GM03348 (cell line): ENCODE measurements at places on chromosomes 2 and 18.

DNA sequence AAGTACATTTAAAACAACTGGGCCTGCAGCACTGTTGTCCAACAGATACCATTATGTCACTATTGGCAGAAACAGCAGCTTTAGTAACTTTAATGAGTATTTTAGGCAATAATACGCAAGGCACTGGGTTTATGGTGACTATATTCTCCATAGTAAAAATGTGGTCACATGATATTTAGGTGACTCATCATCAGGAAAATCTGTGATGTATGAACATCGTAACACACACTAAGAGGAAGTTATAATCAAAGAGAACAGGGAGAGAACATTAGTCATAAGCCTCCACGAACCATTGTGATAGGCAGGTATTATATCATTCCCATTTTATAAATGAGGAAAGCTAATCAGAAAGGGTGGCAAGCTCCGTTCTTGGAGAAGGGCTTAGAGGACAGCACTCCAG is 36.9 kb downstream of the RAPH1 start:
- peak; percentile 10 for DNase-seq

DNA sequence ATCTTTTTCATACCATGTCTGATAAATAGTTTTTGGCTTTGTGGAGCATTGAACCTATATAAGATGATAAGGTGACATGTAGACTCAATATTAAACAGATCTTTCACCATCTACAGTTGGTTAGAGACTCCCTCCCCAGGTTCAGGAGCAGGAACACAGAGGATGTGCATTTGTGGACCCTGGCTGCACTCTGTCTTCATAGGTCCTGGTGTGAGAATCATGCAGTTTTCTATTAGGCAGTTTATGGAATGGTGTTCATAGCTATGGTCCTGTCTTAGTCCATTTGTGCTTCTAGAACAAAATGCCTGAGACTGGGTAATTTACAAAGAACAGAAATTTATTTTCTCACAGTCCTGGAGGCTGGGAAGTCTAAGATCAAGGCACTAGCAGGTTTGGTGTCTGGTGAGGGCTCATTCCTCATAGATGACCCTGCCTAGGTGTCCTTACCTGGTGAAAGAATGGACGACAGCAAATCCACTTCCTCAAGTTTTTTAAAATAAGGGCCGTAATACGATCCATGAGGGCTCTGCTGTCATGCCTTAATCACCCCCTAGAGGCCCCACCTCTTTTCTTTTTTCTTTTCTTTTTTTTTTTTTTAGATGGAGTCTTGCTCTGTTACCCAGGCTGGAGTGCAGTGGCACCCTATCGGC is 35.3 kb upstream of the FAM98A start:
- DNase-seq, result no peak

GRCh38 chr18:11689669-11690565 is 853 bp downstream of the GNAL start:
- DNase-seq, result peak; percentile 48

- DNase-seq, result no peak
These were observed 18.0 kb downstream of the LRRC30 start for GRCh38 chr18:7248877-7249276.

GRCh38 chr2:192267484-192267883 is 72.8 kb upstream of the TMEFF2 start:
- DNase-seq, result peak; percentile 59

DNA sequence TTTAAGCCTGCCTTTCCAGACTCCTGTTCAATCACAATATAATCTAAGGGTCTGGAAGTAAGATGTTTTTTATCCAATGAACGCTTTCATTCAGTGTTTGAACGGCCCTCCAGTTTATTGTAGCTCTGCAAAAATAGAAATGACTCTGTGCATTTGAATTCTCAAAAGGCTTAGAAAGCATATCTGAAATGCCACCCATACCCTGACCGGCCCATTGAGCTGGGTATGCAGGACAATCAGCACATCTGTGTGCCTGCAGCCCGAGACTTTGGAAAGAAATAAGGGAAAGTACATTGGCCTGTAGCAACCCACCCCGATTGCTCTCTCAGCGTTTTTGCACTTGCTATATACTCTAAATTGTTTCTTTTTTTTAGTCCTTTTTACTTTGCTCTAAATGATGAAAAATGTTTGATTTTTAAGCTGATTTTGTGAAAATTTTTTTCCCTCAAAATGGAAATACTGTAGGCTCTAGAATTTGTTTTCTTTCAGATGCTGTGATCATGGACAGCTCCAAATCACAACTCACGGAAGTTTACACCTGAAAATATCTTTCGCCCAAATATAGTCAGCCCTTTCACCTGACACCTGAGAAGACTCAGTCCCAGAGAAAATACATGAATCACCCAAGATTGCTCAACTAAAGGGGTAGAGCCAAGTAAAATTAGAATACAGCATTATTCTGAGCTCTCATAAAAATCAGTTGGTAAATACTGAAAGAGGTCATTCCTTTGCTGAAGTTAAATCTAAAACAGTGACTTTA is 194.5 kb upstream of the SIX3 start:
- no peak for DNase-seq

DNA sequence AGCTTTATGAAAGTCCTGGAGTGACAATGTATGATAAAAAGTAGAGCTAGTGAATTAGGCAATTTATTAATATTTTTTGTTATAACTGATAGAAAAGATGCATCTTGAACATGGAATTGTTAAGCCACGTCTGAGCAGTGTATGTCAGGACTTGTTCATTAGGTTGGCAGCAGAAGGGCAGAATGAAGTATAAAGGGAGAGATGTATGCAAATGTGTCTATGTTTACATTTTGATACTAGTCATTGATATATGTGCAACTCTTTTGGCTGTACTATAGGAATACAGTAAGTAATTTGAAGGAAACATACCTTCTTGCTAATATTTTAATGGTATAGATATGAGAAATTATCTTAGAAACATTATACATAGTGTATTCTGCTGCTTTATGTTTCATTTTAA is 49.0 kb upstream of the TMEM247 start:
- no peak for DNase-seq

DNA sequence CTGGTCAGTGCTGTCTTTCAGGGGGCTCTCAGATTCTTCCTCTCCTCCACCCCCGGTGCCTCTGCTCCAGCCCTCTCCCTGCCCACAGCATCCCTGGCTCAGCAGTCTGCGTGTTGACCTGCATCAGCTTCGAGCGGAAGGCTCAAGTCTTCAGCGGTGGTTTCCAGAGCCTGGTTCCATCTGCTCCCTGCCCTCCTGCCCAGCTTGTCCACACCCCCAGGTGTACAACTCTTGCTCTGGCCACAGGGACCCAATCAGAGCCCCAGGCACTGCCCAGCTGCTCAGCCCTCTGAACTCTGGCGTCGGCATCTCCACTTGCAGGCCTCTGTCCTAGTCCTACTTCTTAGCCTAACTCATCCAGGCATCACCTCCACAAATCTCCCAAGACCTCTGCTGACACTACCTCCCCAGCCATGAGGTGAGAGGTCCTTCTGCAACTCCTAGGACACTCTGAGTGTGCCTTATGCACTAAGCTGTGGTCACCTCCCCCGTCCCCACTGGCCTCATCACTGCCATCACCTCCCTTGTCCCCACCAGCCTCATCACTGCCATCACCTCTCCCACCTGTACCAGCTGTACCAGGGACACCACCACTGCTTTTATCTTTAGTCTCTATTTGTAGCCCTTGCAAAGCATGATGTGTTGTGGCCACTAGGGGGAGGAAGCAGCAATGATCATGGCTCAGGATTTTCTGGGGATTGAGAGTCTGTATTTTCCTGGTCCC is 60.9 kb downstream of the EDAR start:
- DNase-seq, result peak; percentile 82

DNA sequence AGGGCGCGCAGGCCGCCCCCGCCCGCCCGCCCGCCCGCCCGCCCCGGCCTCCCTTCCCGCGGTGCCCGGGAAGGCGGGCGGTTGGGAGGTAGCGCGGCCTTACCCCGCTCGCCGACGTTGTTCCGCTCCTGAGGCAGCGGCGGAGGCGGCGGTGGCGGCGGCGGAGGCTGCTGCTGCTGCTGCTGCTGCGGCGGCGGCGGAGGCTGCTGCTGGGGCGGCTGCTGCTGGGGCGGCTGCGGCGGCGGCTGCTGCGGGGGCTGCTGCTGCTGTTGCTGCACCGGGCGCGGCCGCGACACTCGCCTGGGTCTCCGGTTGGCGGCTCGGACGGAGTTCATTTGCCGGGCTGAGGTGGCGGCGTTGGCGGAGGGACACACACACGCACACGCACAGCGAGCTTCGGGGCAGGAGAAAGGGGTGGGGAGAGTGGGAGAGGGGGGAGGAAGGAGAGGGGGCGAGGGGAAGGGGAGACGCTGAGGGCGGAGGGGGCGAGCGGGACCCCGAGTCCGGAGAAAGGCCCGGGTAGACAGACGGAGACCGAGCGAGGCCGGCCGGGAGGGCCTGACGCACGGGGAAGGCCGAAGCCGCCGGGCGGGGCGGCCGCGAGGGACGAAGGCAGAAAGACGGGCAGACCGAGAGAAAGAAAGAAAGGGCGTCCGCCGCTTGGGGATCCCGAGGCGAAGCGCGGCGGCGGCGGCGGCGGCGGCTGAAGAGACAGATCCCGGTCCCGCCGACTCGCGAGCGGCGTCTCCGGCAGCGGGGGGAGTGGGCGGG is 727 bp downstream of the FBXO11 start:
- peak; percentile 62 for DNase-seq

DNA sequence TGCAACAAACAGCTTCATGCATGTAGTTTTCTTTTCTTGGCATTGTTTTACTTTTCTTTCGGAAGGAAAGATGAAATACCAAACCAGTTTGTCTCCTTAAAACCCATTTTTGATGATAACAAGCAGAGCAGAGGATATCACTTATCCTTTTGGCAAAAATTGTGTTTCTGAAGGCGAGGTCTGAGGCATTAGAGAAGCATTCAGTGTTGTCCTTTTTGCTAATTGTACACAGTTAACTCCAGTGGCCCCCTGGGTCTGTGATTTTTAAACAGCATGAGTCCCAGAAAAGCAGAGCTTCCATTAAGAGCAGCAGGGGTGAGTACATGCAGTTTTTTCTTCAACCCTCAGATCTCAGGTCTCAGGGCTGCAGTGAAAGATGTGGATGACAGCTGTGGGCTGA is 41.3 kb downstream of the TTC39C start:
- no peak for DNase-seq

DNA sequence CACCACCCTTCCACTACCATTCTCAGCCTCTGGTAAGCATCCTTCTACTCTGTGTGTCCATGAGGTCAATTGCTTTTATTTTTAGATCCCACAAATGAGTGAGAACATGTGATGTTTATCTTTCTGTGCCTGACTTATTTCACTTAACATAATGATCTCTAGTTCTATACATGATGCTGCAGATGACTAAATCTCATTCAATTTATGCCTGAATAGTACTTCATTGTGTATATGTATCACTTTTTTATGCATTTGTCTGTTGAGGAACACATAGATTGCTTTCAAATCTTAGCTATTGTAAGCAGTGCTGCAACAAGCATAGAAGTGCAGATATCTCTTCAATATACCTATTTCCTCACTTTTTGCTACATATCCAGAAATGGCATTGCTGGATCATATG is 733.3 kb downstream of the SUCLG1 start:
- DNase-seq, result no peak

DNA sequence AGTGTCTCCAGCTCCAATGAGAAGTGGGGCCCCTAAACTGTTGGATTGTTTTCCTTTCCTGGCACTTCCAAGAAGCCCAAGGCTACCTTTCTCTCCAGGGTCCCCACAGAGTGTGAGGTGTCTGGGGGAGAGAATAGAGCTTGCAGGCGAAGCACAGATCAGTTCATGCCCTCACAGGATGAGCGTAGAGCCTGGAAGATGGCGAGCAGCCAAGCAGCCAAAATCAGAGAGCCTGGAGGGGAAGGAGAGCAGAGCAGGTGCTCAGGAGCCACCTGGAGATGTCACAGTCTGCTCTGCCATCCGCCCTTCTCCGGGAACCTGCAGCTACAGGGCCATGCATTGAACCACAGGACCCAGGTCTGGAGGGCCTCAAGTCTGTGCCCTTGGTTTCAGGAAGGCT is 54.7 kb upstream of the TCF7L1 start:
- no peak for DNase-seq

- no peak for DNase-seq
These were observed 33.5 kb upstream of the ATG16L1 start for GRCh38 chr2:233217892-233218377.

DNA sequence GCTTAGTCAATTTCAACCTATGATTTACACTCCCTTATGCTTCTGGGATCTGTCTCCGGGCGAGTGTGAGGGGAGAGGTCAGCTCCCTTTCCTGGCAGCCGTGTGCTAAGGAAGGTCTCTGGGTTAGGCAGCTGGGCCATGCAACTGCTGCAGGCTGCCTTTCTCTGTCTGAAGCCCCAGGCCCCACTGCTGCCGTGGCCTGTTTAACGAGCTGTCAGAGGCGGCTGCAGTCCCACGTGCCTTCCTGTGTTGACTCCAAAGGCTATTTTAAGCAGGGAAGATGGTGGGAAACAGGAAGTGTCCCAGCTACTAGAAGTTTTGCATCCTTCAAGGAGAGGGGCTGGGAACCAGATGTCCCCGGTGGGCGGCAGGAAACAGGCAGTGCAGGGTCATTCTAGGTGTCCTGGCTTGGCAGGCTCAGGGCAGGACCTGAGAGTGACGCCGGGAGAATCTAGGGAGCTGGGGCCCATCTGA is 186.4 kb downstream of the TNS1 start:
- no peak for DNase-seq

- DNase-seq, result peak; percentile 57
These were observed 4.5 kb upstream of the CTIF start for GRCh38 chr18:48534364-48534763.

GRCh38 chr2:173278794-173279526 is 75.7 kb upstream of the CDCA7 start:
- DNase-seq, result no peak

- no peak for DNase-seq
These were observed 134.9 kb upstream of the REV1 start for GRCh38 chr2:99624677-99625076.

DNA sequence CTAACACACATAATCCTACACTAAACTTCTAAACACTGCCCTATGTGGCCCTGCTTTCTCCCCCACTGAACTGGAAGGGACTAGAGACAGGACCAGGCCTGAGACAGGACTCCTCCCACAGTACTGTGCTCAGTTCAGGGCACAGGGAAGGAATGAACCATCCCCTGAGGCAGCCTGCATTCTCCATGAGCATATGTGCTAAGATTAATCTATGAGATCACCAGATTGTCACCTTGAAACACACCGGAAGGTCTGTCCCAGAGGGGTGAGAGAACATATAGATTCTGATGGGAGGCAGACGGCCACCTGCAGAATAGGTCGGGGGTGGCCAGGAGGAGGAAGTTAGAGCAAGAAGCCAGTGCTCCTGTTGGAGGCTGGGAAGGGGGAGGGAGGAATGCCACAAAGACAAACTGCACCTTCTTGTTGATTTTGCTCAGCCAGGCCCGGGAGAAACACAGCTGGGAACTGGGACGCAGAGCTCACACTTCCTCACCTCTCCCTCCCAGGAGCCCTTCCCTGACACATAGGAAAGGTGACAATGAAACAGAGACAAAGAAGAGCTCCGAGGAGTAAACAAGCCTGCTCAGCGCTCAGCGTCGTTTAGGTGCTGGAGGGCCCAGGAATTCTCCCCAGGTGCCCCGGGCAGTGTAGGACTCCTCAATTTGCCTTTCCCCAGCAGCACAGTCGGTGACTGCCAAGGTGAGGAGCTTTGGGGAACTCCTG is 52.1 kb downstream of the ZBTB7C start:
- no peak for DNase-seq
